ENCODE measurements at places on chromosomes 7 and 10.

DNA sequence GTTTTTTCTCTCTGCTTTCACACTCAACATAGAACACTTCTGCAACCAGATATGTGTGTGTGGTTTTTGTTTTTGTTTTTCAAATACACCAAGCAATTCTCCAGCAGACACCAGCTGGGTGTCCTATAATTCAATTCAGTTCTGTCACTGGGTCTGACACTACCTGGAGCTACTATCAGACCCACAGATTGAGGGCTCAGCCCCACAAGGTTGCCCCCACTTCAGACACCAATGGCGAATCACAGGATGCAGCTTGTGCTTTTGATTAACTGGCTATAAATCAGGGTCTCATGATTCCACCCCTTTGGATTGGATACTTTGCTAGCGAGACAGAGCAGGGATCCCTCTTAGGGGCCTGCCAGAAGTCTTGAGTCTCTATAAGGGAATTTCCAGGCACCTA, 462.2 kb upstream of the NRP1 start:
- DNase-seq = no peak

GRCh38 chr10:71132321-71132810, 80.0 kb upstream of the UNC5B start:
- DNase-seq = peak; percentile 27

DNA sequence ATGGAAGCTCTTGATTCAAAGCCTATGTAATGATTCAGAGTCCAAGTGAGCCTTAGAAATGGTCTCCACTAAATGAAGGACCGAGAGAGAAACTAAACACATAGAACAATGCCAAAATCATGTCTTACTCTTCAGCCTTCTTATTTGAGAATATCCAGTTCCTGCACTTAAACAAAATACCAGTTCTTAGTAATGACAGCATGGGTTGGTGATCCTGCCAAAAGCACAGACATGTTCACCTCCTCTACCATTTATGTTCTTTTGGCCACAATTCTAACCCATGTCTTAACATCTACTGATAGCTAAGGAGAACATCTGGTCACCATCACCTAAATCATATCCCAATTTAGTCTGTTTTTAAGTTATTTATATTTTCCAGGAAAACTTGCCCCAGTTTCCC, 239.6 kb upstream of the PTN start:
- DNase-seq = no peak

DNA sequence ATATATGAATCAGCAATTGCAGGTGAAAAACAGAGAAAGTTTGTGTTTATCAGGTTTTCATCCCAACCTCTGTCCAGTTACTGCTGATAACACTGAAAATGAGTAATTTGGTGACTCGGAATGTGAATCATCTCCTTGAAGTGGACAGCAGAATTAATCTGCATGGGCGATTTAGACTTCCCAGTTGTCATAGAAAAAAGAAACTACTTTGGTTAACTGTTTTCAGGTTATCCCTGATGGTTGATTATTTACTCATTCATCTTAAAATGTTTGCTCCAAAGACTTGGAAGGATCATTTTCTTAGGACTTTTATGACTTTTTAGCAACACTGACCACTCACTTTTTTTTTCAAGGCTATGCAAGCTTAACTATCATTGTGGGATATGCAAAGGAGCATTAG, 504.1 kb upstream of the ANKRD30A start:
- peak; percentile 18 for DNase-seq

DNA sequence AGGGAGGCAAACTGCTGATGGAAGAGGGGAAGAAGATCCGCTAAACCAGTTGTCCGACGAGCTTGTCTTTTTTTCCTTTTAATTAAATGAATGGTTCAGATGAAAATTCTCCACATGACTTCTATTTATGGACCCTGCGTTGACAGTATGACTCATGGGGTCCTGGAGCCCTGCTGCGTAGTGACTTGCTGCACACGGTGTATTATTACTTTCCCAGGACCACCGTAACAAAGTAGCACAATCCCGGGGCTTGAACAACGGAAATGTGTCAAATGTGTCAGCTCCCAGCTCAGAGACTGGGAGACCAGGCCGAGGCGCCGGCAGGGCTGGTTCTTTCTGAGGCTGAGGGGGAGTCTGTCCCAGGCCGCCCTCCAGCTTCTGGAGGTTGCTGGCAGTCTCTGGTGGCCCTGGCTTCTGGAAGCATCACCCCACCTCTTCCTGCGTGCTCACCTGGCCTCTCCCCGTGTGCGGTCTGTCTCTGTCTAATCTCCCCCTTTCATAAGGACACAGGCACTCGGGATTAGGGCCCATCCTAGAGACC, 33.8 kb upstream of the MNX1 start:
- no peak for DNase-seq

GRCh38 chr7:36670585-36671431, 53.5 kb downstream of the AOAH start:
- DNase-seq = peak; percentile 62

- DNase-seq = no peak
Measured at GRCh38 chr10:44968091-44968490, 8.5 kb downstream of the RASSF4 start.

DNA sequence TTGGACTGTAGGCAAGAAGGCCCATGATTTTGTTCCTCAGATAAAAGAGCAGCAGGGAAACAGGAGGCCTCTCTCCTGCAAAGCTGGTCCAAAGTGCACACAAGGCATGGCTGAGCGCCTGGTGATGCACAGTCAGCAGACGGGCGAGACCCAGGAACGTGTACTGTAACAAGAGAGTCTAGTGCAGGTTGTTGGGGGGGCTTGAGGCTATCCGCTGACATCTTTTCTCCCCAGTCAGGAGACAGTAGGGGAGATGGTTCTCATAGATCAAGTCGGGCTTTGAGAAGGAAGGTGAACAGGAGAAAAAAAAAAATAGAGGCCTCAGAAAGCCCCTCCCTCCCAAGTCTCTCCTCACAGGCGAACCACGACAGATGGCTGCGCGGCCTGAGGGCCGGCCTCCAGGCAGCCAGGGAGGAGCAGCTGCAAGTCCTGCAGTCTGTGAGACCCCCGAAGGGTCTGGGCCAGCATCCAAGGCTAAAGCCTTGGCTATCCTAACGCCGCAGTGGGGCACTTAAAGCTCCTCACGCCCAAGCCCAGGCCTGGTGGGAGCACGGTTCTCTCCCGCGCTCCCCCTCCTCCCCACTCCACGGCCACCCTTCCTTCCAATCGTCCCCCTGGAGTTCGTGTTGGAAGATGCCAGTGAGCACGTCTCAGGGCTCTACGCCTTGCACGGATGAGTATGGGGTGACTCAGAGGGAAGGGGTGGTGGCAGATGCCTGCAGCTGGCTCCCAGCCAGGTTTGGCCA, 68.3 kb downstream of the PRKAG2 start:
- DNase-seq = no peak

- no peak for DNase-seq
Measured at GRCh38 chr7:26592011-26592410, 272.4 kb downstream of the SKAP2 start.
